ENCODE measurements at places on chromosomes 7 and 10.

DNA sequence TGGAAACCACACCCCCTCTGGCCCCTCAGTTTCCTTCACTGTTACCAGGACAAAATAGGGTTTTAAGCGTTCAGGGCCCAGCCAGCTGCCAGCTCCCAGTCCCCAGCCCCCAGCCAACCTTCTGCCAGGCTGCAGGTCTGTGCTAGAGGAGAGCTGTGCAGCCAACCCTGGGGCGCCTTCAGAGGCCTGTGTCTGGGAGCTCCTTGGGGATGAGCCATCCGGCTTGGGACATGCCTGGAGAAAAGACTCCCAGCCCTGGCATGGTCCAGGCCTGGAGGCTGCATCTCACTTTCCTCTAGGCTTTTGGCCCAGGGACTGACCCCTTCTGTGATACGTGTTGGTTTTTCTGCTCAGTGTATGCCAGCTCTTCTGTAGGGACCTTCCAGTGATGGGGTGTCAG is 487.6 kb upstream of the MGMT start:
- no peak for DNase-seq

DNA sequence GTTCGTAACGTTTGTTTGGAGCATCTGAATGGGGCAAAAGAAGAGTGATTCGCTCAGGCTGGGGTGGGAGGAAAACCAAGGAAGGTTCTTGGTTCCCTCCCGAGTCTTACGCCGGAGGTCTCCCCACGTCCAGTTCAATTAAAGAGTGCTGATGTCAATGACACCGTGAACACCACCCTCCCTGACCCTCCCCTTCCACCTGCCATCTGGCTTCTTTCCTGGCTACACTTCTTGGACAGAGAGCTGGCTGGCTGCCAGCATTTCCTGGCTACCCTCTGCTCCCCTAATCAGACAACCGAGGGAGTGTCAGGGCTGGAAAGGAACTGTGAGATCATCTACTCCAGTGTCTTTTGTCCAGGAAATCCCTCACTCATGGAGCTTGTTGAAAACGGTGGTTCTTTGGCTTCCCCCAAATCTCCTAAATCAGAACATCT is 24.1 kb upstream of the FFAR4 start:
- DNase-seq: no peak

DNA sequence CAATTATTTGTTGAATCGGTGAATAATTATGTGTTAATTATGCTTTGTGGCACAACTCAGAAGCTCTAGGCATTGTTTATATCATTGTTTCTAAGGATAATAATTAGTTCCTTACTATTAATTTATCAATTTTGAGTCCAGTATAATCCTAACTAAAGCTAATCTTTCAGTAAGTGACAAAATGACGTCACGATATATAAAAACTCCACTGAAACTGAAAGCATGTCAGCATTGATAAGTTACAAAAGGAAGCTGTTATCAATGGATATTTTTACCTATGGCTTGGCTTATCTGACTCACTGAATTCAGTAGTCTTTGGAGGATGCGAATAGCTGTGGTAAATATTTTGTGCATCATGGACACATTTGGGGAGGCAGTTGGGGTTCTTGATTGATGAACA is 793.1 kb downstream of the NXPH1 start:
- DNase-seq: no peak

GRCh38 chr7:29299086-29299485 is 104.5 kb downstream of the CHN2 start:
- DNase-seq: no peak

- no peak for DNase-seq
Measured at GRCh38 chr7:2104107-2104710, 128.5 kb downstream of the MAD1L1 start.

DNA sequence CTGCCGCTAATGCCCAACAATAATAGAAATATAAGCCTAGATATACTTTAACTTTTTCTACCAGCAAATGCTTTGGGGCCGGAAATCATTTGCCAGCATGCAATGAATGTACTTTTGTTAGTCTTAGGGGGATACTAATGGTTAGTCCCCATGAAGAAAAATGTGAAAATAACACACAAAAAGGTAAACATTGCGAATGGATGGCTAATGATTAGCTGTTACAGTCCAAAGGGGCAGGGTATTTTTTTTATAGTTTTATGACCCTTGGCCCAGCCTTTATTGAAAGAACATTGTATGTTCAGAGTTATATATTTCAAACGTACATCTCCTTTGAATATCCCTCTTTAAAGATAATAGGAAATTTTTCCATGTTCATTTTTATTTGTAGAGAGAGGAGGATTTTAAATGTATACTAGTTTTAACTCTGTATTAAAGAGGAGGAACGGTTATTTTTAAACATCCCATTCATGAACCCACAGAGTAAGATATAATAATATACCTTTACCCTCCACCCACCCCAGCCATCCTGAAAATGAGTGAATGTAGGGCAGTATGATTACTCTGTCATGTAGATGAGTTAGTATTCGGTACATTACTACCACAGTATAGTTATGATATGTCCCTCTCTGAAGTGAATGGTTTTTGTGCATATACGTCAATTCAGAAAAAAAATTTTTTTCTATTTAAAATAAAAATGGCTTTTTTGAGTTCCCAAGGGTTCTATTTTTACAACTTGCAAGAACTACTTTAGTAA is 63.6 kb downstream of the ARID5B start:
- no peak for DNase-seq

- no peak for DNase-seq
Measured at GRCh38 chr10:22534849-22535604, 179.4 kb downstream of the PIP4K2A start.

DNA sequence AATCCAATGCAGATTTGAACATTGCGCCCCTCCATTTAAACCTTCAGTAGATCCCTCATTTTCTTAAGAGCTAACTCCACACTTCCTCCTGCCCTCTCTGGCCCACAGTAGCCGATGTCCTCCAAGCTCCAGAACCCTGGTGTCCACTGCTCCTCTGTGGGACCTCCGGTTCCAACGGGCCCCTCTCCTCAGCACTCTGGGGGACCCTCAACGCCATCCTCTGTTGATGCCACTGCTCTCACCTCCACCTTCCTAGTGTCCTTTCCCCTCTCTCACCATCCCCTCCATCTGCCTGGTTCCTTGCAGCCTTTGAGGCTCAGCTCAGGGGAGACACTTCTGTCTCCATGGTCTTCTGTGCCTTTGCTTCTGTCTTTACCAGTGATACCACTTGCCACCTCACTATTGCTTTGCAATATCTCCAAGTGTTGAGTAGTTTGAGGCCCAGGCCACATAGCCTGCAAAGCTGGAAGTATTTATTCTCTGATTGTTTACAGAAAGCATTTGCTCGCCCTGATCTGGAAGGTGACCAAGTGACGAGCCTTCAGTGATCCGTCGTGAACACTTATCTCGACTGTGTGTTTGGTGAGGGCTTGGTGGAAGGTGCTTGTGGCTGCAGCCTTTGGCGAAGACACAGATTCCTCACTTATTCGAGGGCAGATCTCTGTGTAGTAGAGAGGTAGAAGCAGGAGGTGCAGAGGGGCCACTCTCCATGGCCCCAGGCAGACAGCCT is 104.8 kb upstream of the SHH start:
- DNase-seq: no peak

DNA sequence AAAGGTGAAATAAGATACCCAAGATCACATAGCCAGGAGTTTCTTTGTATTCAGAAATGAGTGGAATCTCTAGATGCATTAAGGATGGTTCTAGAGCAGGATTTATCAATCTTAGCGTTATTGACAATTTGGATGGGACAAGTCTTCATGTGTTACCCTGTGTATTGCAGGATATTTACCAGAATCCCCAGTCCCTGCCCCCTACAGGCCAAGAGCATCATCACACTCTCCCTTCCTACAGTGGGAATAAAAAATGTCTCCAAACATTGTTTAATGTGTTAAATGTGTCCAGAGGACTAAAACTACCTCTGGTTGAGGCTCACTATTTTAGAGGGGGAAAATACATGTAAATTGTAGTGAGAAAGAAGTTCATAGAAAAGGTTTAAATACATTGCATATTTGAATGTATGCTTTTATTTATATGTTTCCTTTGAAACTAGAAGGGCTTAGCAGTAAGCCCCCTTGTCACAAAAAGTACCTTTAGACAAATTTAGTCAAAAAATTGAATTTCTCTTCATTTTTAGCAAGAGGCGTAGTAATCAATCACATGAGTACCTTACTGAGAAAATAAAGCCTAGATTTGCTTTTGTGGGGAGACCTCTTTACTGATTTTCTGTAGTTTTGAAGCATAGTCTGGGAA is 141.2 kb downstream of the MLLT10 start:
- DNase-seq: peak; percentile 63

- no peak for DNase-seq
Measured at GRCh38 chr10:31803606-31804351, 124.9 kb downstream of the ARHGAP12 start.

DNA sequence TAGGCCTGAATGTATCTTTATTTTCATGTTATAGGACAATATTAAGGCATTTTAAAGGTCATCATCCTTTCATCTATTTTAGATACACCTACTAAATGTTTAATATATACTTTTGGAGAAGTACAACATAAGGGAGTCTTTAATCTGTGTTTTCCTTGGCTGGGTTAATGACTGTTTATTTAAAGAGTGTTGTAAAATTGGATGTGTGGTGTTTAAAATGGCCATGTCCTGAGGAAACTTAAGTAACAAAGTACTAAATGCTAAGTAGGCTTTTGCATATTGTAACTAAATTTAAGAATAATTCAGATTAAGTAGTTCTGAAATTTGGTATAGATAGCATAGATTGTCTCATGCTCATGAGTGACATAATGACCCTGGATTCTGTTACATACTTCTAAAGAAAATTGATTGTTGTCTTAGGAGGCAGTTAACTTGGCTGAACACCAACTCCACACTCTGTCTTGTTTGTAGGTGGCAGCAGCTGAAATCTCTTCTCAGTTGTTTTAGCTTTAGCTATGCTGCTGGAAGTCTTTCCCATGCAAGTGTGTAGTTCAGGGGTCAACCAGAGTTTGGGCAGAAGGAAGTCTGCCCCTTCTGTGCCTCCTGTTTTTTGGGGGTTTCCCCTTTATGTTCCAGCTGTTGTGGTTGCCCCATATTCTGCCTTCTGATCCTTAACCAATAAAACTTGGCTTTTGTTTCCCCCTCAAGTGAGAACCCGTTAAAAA is 29.2 kb downstream of the DLD start:
- DNase-seq: no peak

- no peak for DNase-seq
Measured at GRCh38 chr7:13181216-13181615, 493.8 kb downstream of the ARL4A start.

- DNase-seq: no peak
Measured at GRCh38 chr10:19706904-19707303, 109.3 kb upstream of the PLXDC2 start.

DNA sequence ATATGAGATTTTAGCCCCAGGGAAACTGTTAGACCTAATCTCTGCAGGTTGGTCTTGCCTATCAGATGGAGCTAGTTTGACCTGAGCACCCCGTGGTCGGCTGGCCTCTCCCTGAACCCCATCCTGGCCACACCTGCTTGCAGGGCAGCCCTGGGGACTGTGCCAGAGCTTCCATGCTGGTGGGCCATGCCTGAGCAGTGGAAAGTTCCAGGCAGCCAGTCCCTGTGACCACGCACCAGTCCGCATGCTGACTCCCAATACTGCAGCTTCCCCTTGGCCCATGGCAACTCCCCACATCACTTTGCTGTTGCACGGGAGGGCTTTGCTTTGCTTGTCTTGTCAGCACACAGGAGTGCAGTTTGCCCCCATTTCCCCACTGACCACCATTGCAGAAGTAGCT is 427.8 kb upstream of the SEMA3D start:
- no peak for DNase-seq

DNA sequence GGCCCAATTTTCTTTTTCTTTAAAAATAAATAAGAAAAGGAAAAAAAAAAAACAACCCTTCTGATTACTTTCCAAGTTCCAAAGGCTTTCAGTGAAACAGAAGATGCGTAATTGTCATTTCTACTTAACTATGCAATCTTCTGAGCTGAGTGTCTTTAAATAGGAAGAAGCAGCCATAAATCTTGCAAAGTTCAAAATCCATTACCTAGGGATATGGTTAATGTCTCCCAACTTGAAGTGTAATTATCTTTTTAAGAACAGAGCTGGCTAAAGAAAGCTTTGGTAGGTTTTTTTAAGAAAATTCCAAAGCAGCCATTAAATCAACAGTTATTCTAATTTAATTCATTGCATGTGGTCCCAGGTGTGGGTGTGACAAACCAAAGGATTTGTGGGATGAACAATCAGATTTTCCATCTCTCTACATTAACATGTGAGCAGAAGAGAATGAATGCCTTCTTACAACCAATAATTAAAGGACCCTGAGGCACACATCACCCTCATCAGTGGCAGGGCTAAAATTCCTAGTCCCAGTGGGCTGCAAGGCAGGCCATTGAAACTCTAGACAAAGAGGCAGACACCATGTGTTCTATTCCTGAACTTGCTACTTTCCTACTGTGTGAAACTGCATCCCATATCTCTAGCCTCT is 419.2 kb downstream of the REEP3 start:
- DNase-seq: no peak

GRCh38 chr7:644381-645305 is 81.9 kb upstream of the DNAAF5 start:
- DNase-seq: no peak

DNA sequence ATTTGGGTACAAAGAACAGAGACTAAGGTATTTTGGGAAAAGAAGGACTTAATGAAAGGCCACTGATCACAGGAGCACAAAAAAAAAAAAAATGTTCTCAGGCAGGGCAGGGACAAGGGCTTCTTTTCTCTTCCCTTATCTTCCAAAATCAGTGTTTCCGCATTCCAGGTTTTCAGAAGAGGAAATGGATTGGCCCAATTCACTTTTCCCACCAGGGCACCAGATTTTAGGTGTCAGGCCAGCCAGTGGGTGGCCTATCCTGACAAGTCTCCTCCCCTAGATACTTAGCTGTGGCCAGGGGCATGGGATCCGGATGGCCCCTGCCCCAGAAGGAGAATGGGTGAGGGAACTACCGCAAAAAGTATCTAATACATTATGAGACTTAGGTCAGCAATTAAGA is 88.9 kb upstream of the WAC start:
- no peak for DNase-seq

DNA sequence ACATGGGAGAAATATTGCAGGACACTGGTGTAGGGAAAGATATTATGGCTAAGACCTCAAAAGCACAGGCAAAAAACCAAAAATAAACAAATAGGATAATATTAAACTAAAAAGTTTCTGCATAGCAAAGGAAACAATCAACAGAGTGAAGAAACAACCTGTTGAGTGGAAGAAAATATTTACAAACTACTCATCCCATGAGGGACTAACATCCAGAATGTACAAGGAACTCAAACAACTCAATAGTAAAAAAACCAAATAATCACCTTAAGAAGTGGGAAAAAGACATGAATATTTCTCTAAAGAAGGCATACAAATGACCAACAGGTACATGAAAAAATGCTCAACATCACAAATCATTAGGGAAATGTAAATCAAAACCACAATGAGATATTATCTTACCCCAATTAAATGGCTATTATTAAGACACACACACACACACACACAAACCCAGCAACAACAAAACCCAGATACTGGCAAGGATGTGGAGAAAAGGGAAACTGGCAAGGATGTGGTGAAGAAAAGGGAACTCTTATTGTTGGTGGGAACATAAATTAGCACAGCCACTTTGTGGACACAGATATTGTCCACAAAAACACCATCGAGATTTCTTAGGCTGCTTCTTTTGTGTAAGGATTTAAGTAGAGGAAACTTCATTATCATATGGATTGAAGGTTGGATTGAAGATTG is 9.8 kb upstream of the RAB18 start:
- no peak for DNase-seq
